ENCODE measurements at places on chromosomes 11 and 22. TPM values are rescaled to one million over a fixed set of nuclear protein-coding genes. Genes with fewer than 3 reads are reported as not detected.

Gene MMP1
- not detected for total RNA-seq

Gene GRM5
- total RNA-seq = 175 TPM

Gene BAIAP2L2
- not detected for total RNA-seq

Gene CCDC73
- not detected for total RNA-seq

Gene OR51E1
- 0.16 TPM for total RNA-seq

Gene OR4D9
- total RNA-seq = not detected

Gene SPI1
- total RNA-seq = 0.78 TPM

Gene RAB3IL1
- 2.3 TPM for total RNA-seq

Gene SLC22A6
- 8.4 TPM for total RNA-seq

Gene MS4A14
- total RNA-seq = not detected

Gene NXPE1
- not detected for total RNA-seq

Gene NAV2
- total RNA-seq = 17.6 TPM

Gene XKR3
- not detected for total RNA-seq

Gene GSTT2B
- 4.1 TPM for total RNA-seq

Gene LARGE2
- 0.16 TPM for total RNA-seq

Gene MMP8
- total RNA-seq = 0.16 TPM

Gene INS
- not detected for total RNA-seq

Gene APOBEC3C
- total RNA-seq = 0.31 TPM
